Left renal cortex interstitium (tissue), 4 donors: ENCODE measurements at places on chromosomes 7 and 10. TPM values are rescaled to one million over a fixed set of nuclear protein-coding genes. Genes with fewer than 3 reads are reported as not detected.

The PRR15 gene
- 7.2 TPM for polyA plus RNA-seq

DNA sequence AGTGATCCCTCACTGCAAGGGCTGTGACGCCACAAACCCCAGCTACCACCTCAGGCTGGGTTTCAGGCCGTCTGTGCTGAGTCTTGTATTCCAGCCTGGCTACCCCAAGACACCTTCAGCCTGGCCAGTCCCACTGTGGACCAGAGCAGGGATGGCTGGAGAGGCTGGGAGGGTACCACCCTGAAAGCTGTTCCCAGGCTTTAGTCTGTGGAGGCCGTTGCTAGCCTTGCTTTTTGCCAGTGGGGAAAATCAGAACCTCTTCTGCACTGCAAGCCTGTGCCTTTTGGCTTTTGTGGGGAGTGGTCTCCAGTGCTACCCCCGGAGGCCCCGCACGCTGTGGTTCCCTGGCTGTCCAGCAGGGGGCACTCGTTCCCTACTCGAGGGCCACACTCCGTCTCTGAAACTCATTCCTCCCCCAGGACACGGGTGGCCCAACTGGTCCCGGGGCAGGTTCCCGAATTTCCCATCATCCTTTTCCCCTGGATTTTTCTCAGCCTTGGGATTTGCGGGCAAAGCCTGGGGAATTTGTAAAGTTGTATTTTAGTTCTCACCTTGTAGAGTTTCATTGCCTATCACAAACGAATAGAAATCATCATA is 128.4 kb upstream of the BTBD16 start:
- no peak for DNase-seq

- no peak for DNase-seq
Measured at GRCh38 chr7:158186864-158187693, 400.5 kb downstream of the PTPRN2 start.

DNA sequence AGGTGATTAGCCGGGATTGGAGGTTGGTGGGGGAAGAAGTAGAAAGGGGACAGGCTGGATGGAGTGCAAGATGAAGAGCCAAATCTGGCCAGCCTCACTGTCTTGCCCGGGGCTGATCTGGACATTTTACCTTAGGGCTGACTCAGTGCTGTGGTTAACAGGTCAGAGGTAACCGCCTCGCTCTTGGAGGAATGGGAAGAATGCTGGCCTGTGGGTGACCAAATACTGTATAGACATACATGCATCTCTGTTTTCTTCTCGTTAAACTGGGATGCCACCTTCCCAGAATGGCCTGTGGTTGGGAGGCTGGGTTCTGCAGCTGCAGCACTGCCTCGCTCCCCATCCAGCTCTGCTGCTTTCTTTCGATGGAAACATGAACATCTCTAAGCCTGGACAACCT is 120.0 kb downstream of the SEC23IP start:
- DNase-seq: no peak

The AEBP1 gene
- 58.4 TPM for polyA plus RNA-seq

DNA sequence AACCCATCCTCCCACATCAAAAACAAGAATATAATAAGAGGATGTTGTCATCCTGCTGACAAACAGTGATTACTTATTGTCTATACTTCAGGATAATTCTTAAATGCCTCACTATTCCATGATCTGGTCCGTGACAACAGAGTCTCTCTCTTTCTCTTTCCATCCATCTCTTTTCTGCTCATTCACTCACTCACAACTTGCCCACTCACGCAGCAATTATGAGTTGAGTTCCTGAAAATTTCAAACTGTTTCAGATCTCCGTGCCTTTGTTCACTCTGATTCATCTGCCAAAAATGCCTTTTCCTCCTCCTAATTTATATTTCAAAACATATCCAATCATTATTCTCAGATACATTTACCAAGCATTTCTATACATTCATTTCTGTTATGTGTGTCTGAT is 1.4 kb downstream of the OR6B1 start:
- no peak for DNase-seq

DNA sequence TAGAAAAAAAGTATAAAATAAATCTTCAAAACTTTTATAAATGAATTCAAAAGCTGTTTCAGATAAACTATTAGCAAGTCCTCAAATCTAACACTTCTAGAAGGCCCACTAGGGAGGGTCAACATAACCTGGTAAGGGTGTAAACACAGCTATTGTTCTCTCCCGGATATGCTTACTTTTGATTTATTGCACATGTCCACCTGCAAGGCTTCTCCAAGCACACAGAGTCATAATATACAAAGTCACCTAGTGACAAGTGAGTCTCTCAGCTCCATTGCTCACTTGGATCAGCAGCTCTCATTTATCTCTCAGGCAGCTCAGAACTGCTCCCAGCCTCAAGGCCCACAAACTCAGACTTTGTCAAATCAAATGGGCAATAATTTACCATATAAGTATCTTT is 44.0 kb upstream of the COL1A2 start:
- DNase-seq: no peak

The MGAM2 gene
- 0.40 TPM for polyA plus RNA-seq

The COBL gene
- 16.1 TPM for polyA plus RNA-seq
